ENCODE measurements at places on chromosomes 6 and 20. TPM values are rescaled to one million over a fixed set of nuclear protein-coding genes. Genes with fewer than 3 reads are reported as not detected.

GRCh38 chr6:133871131-133871530 lies 17.8 kb upstream of the TCF21 start:
- DNase-seq, result no peak
- no peak overlapping the region for H3K27ac ChIP-seq
- peaks cover 6% of the 10 kb centered on the region for H3K27me3 ChIP-seq
- no peaks in the 10 kb centered on the region for H3K4me1 ChIP-seq

RFX6 gene
- total RNA-seq, result not detected

RAET1L gene
- not detected for total RNA-seq

- H3K4me3 ChIP-seq, result no peak overlapping the region
- no peak for DNase-seq
- H3K36me3 ChIP-seq, result no peaks in the 10 kb centered on the region
- no peak overlapping the region for H3K27ac ChIP-seq
- H3K4me1 ChIP-seq, result no peaks in the 10 kb centered on the region
- no peaks in the 10 kb centered on the region for H3K27me3 ChIP-seq
Measured at GRCh38 chr6:83597051-83597450, 84.7 kb downstream of the PRSS35 start.

SLC52A3 gene
- total RNA-seq, result 5.9 TPM

PCMT1 gene
- total RNA-seq, result 175 TPM

PTPRT gene
- total RNA-seq, result 0.25 TPM

DNA sequence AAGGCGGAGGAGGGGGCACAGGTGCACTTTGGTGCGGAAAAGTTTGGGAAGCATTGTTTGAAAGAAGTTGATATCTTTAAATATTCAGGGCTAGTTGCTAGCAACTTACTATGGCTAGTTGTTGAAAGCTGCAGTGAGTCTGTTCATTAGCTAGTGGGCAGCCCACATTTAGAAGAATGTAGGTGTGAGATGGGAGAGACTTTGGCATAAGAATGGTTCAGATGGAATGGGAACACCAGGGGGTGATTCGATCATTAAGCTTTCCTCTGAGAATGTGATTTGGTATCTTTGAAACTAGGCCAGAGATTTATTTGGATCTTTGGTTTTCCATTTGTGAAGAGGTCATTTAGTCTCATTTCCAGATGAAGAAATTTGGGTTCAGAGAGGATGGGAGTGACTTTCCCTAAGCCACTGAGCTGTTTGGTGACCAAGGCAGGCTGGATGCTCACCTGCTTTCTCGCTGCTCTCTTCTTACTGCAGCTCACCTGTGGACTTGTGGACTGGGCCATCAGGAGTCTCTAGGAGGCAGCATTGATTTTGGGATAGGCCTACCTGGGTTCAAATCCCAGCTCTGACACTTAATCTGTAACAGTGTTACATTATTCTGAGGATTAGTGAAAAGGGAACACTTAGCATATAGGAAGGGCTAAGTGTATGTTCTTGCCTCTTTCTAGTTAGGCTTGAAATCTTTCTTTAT lies 62.9 kb downstream of the CARMIL1 start:
- DNase-seq, result no peak
- H3K36me3 ChIP-seq, result no peaks in the 10 kb centered on the region
- H3K27me3 ChIP-seq, result no peaks in the 10 kb centered on the region
- H3K4me3 ChIP-seq, result no peak overlapping the region
- H3K4me1 ChIP-seq, result no peaks in the 10 kb centered on the region
- H3K27ac ChIP-seq, result no peak overlapping the region

- DNase-seq, result no peak
- H3K27ac ChIP-seq, result no peak overlapping the region
- H3K27me3 ChIP-seq, result no peaks in the 10 kb centered on the region
Measured at GRCh38 chr6:108549741-108550140, 11.0 kb upstream of the FOXO3 start.

CYP39A1 gene
- 10.5 TPM for total RNA-seq

OTOR gene
- total RNA-seq, result not detected

SLC22A23 gene
- 5.8 TPM for total RNA-seq

DNA sequence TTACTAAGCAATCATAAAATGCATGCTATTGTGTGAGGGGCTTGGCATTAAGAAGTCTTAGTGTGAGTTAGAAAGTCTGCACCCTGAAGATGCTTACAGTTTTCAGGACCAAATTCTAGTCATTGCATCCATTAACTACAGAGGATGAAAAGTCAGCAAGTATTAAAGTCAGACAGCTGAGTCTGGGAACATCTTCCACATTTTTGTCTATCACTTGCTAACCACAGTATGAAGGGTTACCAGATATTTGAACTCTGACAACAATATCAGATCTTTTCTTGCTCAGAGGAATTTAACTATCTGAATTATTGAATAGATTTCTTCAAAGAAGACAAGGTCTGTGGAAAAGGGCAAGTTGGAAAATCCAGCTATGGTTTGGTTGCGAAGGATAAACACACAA lies 264.4 kb downstream of the BTBD9 start:
- DNase-seq, result no peak
- H3K4me3 ChIP-seq, result no peak overlapping the region
- peaks cover 22% of the 10 kb centered on the region for H3K4me1 ChIP-seq
- H3K27ac ChIP-seq, result no peak overlapping the region
- H3K27me3 ChIP-seq, result no peaks in the 10 kb centered on the region

TMEM74B gene
- 1.9 TPM for total RNA-seq

DNA sequence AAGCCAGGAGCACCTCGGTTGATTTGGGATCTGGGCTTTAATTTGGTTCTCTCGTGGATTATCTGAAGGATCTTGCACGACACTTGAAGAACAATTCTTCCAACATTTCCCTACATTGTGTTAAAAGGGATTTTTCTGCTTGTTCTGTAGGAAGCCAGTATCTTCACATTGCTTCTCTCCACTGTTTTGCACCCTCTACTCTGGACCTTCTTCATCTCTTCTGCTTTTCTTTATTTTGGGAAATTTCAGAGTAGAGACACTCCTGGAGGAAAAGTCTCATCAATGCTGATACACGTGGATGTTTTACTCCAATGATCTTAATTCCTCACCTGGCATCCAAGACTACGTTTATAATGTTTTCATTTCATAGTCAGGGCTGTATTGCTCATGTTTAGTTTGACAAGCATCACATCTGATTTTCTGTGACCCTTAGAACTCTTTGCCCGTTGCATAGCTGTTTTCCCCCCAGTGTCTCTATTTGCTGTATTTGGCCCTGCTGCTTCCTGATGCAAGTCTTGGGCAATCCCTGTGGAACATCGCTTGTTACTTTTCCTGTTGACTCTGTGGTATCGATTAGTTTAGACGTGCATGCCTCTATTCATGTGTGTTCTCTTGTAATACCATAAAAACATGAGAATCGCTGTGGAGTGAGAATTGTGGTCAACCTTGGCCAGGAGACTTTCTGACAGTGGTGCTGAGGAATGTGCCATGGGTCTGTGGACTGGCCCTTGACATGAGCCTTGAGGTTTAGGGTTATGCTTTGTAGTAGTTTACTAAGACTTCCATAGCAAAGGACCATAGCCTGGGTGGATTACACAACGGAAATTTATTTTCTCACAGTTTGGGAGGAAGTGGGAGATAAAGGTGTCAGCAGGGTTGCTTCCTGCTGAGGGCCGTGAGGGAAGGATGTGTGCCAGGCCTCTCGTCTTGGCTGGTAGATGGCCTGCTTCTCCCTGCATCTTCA lies 12.5 kb downstream of the PLCB1 start:
- H3K4me3 ChIP-seq, result no peak overlapping the region
- peak overlapping the region; percentile 40 for H3K27ac ChIP-seq
- DNase-seq, result no peak
- H3K27me3 ChIP-seq, result no peaks in the 10 kb centered on the region
- no peaks in the 10 kb centered on the region for H3K36me3 ChIP-seq
- peaks cover 27% of the 10 kb centered on the region for H3K4me1 ChIP-seq

- H3K4me3 ChIP-seq, result no peak overlapping the region
- H3K27me3 ChIP-seq, result no peaks in the 10 kb centered on the region
- no peak overlapping the region for H3K27ac ChIP-seq
Measured at GRCh38 chr6:96007663-96008062, 8.1 kb upstream of the FUT9 start.

- no peak for DNase-seq
- H3K4me3 ChIP-seq, result no peak overlapping the region
- no peaks in the 10 kb centered on the region for H3K36me3 ChIP-seq
- H3K27ac ChIP-seq, result no peak overlapping the region
- H3K27me3 ChIP-seq, result no peaks in the 10 kb centered on the region
Measured at GRCh38 chr20:2279253-2279779, 16.5 kb upstream of the TGM3 start.

- peaks cover under 1% of the 10 kb centered on the region for H3K27me3 ChIP-seq
- H3K36me3 ChIP-seq, result no peaks in the 10 kb centered on the region
- H3K4me3 ChIP-seq, result no peak overlapping the region
- no peak overlapping the region for H3K27ac ChIP-seq
- peak; percentile 30 for DNase-seq
- no peaks in the 10 kb centered on the region for H3K4me1 ChIP-seq
Measured at GRCh38 chr20:57092112-57092899, 174.1 kb downstream of the BMP7 start.

- H3K27me3 ChIP-seq, result no peaks in the 10 kb centered on the region
- no peaks in the 10 kb centered on the region for H3K36me3 ChIP-seq
- no peak for DNase-seq
Measured at GRCh38 chr6:104688283-104688969, 171.3 kb downstream of the HACE1 start.

DNA sequence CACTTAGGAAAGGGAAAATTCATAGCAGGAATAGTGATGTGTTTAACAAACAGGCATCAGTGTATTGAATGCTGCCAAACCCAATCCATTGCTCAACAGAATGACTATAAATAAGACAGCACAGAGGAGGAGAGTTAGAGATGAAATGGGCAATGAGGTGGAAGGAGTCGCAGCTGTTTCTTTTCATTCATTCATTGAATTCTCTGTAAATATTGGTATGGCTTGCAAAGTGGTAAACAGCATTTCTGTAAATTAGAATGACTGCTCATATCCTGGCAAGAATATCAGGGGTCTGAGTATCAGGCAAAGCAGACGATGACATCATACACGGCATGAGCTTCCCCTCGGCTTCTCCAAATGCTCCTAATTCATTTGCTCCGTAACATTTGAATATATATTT lies 703.6 kb upstream of the SLC35B3 start:
- no peaks in the 10 kb centered on the region for H3K36me3 ChIP-seq
- no peaks in the 10 kb centered on the region for H3K4me1 ChIP-seq
- no peak for DNase-seq
- H3K27me3 ChIP-seq, result no peaks in the 10 kb centered on the region
- H3K27ac ChIP-seq, result no peak overlapping the region
- H3K4me3 ChIP-seq, result no peak overlapping the region

GRCh38 chr20:64055893-64056638 lies 6.6 kb upstream of the SOX18 start:
- no peak overlapping the region for H3K4me3 ChIP-seq
- H3K27me3 ChIP-seq, result no peaks in the 10 kb centered on the region
- peak overlapping the region; percentile 83 for H3K27ac ChIP-seq

DNA sequence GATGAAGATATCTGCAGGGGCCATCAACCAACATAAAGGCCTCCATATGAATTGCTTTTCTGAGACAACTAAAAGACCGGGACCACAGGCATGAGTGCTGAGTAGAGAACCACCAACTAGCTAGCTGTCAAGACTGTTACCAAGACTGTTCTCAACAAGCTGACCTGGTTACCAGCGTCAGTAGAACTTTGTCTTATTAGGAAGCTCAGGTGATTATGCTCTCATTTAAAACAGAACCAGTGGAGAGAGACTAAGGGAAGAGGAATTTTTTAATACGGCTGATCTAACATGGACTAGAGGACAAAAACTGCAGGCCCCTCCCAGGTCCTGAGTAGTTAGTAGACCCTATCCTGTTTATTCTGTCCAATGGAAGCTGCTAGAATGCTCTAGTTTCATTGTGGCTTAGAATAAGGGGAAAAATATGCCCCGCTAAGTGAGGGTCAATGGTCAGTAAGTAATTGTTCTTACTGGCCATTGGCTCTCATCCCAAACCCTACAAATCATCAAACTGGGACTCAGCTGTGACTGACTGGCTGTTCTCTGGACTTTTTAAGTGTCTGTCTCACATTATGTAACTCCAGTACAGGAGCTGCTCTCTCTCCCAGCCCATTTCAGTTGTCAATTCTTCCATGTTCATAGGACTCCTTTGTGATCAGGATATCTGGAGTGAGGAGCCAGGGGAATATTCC lies 3.8 kb upstream of the DYNLRB1 start:
- DNase-seq, result no peak
- no peaks in the 10 kb centered on the region for H3K27me3 ChIP-seq
- H3K27ac ChIP-seq, result no peak overlapping the region
- peaks cover 44% of the 10 kb centered on the region for H3K36me3 ChIP-seq
- peaks cover 27% of the 10 kb centered on the region for H3K4me1 ChIP-seq

- no peaks in the 10 kb centered on the region for H3K4me1 ChIP-seq
- no peak for DNase-seq
- no peak overlapping the region for H3K4me3 ChIP-seq
- no peak overlapping the region for H3K27ac ChIP-seq
Measured at GRCh38 chr6:136210398-136211165, 39.5 kb downstream of the MTFR2 start.

Data from heart left ventricle (tissue), 16 donors.